ENCODE measurements at places on chromosomes 4 and X. TPM values are rescaled to one million over a fixed set of nuclear protein-coding genes. Genes with fewer than 3 reads are reported as not detected.

Gene FGFBP2
- 1.9 TPM for total RNA-seq

Gene GC
- total RNA-seq: not detected

Gene LNX1
- total RNA-seq: 10.7 TPM

Gene HTR2C
- not detected for total RNA-seq

Gene RHOXF2
- not detected for total RNA-seq

Gene SLC6A14
- total RNA-seq: 3.2 TPM

Gene DKK2
- total RNA-seq: 21.2 TPM

Gene TSPAN5
- 35.4 TPM for total RNA-seq

Gene BTK
- total RNA-seq: 3.6 TPM

Gene TBL1X
- 27.7 TPM for total RNA-seq

Gene RIBC1
- total RNA-seq: not detected

Gene DYNLT3
- total RNA-seq: 18.1 TPM

Gene AMELX
- not detected for total RNA-seq

Gene DDIT4L
- 32.6 TPM for total RNA-seq

Gene GLUD2
- total RNA-seq: 2.8 TPM

Gene GLOD5
- not detected for total RNA-seq

Gene CXCL1
- 2.1 TPM for total RNA-seq

Gene SSX2B
- total RNA-seq: not detected

Gene MAGEA2
- total RNA-seq: not detected

Gene CLIC2
- 7.6 TPM for total RNA-seq

Gene F8
- total RNA-seq: 7.3 TPM

Gene LUZP4
- not detected for total RNA-seq

Gene UCP1
- not detected for total RNA-seq

Gene PDE6B
- total RNA-seq: 3.5 TPM

Gene CNGA1
- total RNA-seq: 0.41 TPM

Gene FAM53A
- total RNA-seq: 1.7 TPM

Gene TMEM150C
- total RNA-seq: 6.4 TPM

Gene AREG
- 2.7 TPM for total RNA-seq

Gene GAGE12C
- not detected for total RNA-seq

Gene HHIP
- 4.4 TPM for total RNA-seq

Gene PNMA5
- not detected for total RNA-seq

Gene ETDA
- total RNA-seq: not detected

Gene NEIL3
- total RNA-seq: 3.0 TPM

Gene ANXA3
- 26.3 TPM for total RNA-seq

Gene MID1
- 23.5 TPM for total RNA-seq

Gene H2BW2
- not detected for total RNA-seq

Gene AKAP14
- total RNA-seq: 0.41 TPM
